ENCODE measurements at places on chromosomes 11 and 22. TPM values are rescaled to one million over a fixed set of nuclear protein-coding genes. Genes with fewer than 3 reads are reported as not detected.

Gene NCR3LG1
- 2.3 TPM for polyA plus RNA-seq

Gene HSPB2
- 2.1 TPM for polyA plus RNA-seq

DNA sequence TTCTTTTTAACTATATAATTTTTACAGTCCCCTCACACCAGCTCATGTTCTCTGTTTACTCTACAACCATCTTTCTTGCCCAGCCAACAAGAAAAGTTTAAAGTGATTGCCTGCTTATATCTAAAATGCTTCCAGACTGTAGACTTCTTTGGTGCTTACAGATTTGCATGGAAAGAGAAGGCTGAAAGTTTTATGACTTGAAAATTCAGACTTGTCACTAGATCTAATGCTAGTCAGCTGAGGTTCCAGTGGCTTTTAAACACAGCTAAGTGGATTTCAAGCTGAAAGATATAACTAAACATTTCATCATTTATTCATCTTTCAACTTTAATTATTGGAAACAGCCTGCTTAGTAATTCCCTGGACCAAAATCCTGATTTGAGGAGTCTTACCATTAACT lies 178.4 kb downstream of the NAV2 start:
- no peak for DNase-seq

DNA sequence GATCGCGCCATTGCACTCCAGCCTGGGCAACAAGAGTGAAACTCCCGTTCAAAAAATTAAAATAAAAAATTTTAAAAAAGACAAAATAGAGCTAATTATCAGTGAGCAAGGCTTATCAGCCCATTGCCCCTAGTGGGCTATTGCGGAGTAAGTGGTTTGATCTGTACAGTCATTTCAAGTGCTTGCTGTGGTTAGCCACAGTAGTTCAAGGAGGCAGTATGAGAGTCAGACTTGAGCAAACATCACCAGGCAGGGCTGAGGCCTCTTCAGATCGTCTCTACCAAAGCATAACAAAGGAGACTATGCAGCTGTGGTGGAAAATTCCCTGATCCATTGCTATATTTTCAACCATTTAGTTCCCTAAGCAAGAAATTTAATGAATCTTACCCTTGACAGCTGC lies 4.3 kb upstream of the SBF2 start:
- no peak for DNase-seq

GRCh38 chr11:35153280-35153679 lies 14.3 kb downstream of the CD44 start:
- DNase-seq, result no peak

GRCh38 chr11:131713529-131714134 lies 343.2 kb downstream of the NTM start:
- DNase-seq, result no peak

DNA sequence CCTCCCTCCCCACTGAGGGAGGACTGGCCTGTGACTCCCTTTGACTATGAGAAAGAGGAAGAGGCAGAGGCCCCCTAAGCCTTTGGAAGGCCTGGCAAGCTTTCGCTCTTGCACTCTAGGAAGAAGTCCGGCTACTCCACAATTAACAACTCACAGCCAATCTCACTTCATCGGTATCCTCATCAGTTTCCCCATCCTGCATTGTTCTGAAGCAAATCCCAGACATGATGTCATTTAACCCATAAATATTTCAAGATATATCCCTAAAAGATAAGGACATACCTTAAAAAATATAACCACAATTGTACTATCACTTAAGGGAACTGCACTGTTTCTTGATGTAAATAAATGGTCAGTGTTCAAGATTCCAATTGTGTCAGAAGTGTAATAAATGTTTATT lies 63.1 kb downstream of the CWC15 start:
- no peak for DNase-seq
